ENCODE measurements at places on chromosomes 6 and 20.

DNA sequence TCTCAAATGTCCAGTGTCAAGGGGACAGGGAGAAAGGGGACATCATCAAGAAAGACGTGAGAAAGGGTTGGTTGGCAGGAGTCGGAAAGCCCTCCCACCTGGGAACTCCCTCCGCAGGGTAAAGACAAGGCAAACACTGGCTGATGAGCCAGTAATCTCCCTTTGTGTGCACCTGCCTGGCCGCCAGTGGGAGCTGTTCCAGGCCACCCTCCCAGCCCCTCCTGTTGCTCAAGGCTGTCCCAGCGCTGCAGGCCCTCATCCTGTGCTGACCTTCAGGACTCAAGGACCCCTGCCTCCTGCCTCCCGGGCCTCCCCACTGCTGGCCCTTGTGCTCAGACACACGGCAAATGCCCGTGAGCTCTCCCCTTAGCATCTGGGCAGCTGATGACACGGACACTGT lies 7.4 kb downstream of the FRMD1 start:
- DNase-seq: no peak

GRCh38 chr20:45701873-45702272 lies at the start of gene WFDC13:
Gene WFDC13 (plus strand): TSS chr20:45702038. CDS start chr20:45702124, 86 bp downstream.
- DNase-seq: no peak

DNA sequence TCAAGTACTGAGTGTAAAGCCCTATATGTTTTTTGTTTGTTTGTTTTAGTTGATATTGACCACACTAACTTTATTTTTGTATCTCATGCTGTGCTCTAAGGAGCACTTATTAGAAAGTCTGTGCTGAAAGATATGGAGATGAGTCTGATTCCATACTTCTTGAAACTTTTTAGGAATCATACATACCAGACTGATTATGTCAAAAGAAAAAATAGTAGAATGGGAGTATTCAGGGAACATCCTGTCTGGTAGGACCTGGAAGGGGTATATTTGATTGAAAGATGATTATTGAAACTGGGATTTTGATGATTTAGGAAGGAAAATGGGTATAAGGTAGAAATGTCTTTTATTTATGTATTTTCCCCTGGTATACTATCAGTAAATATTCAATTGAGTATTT lies 111.4 kb downstream of the QKI start:
- no peak for DNase-seq

DNA sequence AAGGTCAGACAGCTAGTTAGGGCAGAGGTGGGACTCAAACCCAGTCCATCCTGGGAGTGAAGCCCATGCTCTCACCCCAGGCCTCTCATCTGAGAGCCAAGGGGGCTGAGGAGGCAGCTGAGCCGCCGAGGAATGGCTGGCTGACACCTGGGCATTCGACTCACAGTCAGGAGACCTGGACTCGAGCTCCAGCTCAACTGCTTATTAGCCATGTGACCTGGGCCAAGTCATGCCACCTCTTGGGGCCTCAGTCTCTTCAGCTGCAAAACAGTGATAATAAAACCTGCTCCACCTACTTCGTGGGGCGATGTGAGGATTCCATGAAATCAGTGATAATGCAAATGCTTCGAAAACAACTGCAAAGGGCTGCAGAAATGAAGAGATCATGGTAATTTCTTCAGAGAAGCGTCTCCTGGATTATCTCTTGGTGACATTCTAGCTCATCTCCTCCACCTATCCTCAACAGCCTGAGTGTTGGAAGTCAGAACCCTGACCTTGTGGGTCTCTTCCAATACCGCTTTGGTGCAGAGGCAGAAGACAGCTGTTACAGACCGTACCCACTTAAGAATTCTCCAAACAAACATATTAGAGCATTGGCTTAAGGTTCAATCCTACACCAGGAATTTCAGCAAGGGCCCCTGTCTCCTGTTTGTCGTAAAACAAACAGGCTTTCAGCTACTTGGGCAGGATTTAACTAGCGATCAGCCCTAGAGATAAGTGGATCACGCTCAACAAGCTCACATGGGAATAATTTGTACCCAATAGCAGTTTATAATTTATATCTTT lies 60.0 kb upstream of the PIM1 start:
- DNase-seq: no peak

DNA sequence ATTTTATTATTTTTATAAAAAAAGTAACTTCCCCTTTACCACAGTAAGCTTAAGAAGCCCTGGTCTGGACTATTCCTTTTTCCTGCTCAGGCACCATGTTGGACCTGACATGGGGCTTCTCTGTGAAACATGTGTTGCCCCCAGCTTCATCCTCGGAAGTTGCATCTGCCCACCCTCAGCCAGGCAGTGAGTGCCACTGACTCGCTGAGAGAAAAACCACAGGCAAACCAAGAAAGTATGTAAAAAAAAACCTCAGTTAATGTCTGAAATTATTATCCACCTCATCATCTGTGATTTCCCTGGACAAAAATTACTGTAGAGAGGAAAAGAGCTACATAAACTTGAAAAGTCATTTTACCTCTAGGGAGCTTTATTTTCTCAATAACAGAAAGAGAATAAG lies 109.9 kb upstream of the MCHR2 start:
- no peak for DNase-seq

DNA sequence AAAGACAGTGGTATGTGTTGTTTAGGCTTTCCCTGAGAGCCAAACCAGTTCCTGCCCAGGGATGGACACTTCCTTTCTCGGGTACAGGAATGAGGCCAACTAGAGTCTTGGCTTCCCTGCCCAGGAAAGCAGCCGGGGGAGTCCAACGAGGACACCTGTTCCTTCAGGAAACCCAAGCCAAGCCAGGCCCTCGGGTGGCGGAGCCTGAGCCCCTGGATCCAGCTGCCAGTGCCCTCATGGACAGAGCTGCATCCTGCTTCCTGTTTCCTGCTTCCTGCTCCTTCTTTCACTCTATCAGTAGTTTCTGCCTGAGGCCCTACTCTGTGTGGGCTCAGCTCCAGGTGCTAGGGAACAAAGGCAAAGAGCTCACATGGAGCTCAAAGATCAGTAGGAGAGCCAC lies 7.9 kb upstream of the SIRPA start:
- DNase-seq: no peak

GRCh38 chr20:53900380-53900999 lies 169.9 kb downstream of the BCAS1 start:
- no peak for DNase-seq

DNA sequence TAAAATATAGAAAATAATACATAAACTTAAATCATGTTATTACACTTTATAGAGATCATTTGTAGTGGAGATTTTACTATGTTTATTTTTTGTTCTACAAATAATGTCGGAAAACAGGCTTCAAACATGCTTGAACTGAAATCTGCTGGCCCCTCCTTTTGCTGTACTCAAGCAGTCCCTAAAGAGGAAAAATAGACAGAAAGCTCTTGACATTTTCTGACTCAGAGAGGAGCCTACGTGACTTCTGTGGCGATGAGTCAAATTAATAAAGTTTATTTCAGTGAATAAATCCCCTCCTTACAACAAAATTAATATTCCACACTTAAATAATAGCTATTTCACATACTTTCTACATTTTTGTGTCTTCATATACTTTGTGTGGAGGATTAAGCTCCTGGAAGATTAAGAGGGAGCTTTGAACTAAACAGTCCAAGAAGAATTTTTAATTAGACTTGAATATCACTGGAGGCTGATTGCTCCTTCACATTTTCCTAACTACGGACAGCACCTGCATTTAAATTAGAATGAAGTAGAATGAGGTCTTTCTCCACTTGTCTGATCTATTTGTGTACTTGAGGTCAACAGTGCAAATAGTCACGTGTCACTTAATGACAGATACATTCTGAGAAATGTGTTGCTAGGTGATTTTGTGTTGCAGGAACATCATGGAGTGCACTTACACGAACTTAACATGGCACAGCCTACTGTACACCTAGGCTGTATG lies 1.7 kb upstream of the TREM1 start:
- DNase-seq: no peak

DNA sequence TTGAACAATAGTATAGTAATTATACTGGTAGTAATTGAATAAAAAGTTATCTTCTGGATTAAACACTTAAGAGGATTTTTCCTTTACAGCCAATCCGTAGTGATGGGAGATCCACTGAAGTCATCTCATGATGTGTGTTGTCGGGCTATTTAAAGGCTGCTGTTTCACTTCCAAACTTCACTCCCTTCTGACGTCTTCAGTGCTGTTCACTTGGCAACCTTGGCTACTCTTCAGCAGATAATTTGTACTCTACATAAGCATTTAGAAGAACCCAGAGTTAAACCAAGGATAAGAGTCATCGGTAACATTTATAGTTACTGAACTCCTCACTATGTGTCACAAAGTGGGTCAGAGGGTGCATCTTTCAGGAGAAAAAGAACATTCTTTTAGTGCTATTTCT lies 179.1 kb upstream of the EYA4 start:
- DNase-seq: peak; percentile 4

DNA sequence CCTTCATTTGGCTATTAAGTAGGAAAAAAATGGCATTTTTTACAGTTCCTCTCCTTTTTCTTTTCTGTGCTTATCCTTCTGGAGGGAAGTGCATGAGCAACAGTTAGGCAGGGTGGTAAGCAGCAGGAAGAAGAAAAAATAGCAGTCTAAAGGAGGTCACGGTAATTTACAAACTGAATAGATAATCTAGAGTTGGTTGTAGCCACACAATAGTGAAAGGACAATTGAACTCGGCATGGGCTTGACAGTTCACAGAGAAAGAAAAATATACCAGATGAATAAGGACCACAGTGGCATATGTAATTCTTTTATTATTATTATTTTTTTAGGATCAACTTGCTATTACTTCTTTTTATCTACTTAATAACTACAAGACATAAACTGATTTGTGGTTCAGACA lies 358.6 kb downstream of the BTBD9 start:
- DNase-seq: no peak

GRCh38 chr6:81929828-81930227 lies 177.3 kb upstream of the TENT5A start:
- no peak for DNase-seq

GRCh38 chr20:47354714-47355488 lies 1.6 kb downstream of the ZMYND8 start:
- peak; percentile 66 for DNase-seq

DNA sequence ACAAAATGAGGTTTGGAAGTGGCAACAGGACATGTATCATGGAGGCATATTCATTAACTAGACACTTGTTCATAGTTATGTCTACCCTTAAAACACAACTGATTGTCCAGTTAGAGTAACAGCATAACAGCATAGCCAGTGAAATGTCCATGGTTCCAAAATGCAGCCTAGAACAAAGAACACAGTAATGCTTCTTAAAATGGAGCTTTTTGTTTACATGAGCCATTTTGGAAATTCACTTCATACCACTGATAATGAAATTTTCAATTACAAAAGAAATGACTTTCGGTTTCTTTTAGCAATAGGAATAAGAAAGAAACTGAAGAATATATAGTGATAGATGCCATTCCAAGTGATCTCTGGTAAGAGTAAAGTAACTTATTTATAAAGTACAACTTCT lies 111.1 kb upstream of the DST start:
- DNase-seq: no peak

DNA sequence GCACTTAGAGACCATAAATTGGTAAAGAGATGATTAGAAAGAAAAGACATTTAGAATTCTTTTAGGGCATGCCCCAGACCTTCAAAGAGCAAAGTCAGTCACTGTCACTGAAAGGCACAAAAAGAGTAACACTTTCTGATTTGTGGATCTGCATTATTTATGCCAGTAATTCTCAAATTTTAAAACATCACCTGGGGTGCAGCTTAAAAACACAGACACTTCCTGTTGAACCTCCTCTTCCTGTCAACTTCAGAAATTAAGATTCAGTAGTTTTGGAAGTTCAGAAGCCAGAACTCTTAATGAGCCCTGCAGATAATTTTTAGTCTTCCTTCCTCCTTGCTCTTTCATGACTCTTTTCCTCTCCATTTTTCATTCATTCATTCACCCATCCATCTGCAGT lies 137.5 kb downstream of the NRN1 start:
- no peak for DNase-seq

DNA sequence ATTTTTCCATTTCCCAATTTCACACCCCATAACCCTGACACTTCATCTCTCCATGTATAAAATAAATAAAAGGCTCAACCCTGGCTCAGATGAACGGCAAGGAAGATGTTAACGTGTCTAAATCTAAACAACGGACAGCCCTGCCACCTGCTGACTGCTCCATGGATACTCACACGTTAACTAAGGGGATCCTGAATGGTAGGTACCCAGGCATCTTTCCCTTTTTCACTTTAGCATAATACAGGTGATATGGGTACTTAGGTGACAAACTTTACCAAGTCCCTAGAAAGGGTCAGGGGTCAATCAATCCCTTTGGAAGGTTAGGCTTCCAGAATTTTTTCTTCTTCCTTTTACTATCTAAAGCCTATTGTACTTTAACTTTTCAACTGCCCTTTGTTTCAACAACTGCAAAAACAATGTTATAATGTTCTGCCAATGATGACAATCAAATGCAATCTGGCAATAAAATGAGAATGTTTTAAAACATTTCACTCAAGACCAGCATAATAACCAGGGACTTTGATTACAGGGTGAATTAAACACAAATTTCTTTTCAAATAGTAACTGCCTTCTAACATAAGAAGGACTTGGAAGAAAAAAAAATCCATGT lies 52.4 kb upstream of the IPCEF1 start:
- DNase-seq: peak; percentile 20

DNA sequence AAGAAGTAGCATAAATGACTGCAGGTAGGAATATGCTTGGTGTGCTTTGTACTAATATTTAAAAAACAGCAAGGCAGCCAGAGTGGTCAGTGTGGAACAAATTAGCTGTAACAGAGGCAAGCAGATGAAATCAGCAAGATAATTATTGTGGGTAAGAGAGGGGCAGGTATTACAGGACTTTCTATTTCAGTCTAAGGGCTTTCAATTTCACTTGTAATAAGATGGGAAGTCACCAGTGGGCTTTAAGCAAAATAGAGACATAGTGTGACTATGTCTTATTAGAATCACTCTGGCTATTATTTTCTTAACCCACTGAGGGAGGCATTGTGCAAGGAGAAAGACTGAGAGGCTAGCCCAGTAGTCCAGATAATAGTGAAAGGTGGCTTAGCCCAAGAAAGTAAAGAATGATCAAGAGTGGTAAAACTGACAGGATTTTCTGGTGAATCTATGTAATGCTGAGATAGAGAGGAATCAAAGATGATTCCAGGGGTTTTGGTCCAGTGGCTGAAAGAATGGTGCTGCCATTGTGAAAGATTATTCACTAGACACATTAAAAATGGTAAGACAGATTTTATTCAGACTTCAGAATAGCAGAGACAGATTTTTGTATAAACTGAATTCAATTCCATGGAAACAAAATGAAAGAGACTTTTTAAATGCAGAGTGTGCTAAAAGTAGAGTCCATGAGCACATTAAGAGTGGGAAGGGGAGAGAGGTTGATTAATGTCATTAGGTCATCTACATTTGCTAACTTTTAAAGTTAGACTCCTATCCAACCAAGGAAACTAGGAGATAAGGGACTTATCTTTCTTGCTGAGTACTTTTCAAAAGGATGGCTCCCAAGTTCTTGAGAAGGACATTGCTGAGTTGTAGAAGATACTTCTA lies 1136.0 kb downstream of the HACE1 start:
- no peak for DNase-seq

All from hippocampal formation (tissue), 2 donors.